Trophoblast cell (in vitro differentiated cells and primary cell): ENCODE measurements at places on chromosomes 4 and X.

- no peak for DNase-seq
Observed at GRCh38 chr4:174553828-174554227, 31.5 kb upstream of the HPGD start.

- peak; percentile 94 for DNase-seq
Observed at GRCh38 chr4:152851226-152851625, 71.5 kb downstream of the ARFIP1 start.

DNA sequence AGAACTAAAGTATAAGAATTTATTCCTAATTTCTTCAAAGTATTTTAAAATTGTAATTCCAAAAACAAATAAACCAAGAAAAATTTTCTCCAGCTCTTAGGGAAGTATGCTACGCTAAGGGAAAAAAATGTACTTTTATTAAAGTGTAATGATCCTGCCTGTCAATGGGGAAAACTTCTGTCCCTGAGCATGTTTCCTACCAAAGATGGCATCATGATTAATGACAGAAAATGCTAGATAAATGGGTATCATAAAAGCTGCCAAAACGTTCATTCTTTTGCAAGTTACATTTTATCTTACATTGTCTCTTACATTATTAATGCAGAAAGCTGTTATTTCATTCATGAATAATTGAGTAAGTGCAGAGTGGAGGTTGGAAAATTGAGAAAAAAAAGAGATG is 443.4 kb downstream of the TECRL start:
- no peak for DNase-seq

- no peak for DNase-seq
Observed at GRCh38 chr4:184616633-184617551, 32.4 kb downstream of the CASP3 start.

- DNase-seq, result no peak
Observed at GRCh38 chrX:110414679-110415439, 56.2 kb downstream of the RTL9 start.

GRCh38 chr4:78742300-78742699 is 33.9 kb upstream of the BMP2K start:
- no peak for DNase-seq

GRCh38 chr4:98566361-98567008 is 91.9 kb downstream of the TSPAN5 start:
- no peak for DNase-seq

DNA sequence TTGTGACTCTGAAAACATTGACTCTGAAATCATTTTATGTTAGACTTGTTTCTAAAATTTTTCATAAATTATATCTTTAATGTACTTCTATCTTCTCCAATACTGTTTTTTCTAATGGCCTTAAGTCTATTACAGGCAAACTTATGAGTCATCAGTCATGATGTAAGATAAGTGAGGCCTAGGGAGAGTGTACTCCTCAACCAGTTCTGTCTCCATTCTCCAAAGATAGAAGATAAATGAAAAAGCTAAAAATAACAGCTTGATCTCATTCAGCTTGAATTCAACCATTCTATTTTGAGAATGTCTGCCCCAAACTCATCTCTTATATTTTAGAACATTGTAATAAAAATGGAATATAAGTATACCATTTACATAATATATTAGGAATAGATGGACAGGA is 34.5 kb downstream of the STBD1 start:
- DNase-seq, result peak; percentile 45

- no peak for DNase-seq
Observed at GRCh38 chr4:173192375-173193162, 24.0 kb downstream of the GALNT7 start.

GRCh38 chr4:79358438-79358837 is 32.6 kb upstream of the NAA11 start:
- DNase-seq, result no peak

- no peak for DNase-seq
Observed at GRCh38 chr4:80726471-80726870, 304.0 kb upstream of the BMP3 start.

- no peak for DNase-seq
Observed at GRCh38 chr4:7156761-7157488, 35.4 kb upstream of the SORCS2 start.

GRCh38 chr4:48603366-48604003 is 113.4 kb downstream of the ZAR1 start:
- DNase-seq, result peak; percentile 33
